BJ (cell line): ENCODE measurements at places on chromosomes 7 and 10.

DNA sequence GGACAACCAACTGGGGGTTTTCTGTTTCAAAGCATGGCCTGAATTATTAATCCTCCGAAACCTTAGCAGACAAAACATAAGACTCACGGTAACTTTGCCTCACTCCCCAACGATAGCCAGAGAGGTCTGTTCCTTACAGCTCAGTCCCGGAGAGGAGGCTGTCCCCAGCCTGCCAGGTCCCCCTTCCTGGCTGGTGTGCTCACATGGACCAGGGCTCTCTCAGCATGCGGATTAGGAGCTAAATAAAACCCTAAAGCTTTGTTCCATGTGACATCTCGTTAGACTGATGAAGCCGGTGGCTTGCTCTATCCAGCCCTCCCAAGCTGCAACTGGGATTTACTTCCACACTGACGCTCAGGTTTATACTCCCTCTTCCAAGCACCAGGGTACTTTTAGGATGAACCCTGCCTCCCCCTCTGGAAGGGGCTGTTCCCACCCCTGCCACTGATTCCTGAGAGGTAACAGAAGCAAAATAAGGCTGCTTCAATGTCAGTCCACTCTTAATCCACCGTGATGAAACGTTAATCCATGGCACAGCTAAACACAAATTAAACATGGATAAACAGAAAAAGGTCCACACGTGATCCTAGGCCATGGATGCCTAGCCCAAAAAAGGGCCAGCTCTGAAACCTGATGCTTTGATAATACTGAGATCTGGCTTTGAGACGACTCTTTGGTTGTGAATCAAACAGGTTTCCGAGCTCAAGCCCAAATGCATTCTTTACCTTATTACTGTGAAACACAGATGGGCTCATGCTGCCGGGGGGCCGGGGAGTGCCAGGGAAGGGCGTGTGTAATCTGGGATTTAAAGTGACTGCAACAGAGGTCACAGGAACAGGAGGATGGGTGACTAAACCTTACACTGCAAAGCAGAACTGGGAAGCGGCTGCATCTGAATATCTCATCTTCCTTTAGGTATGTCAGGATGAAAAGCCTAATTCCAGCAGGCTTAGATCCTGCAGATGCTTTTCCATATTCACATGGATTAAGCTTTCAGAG lies 86.2 kb downstream of the ZRANB1 start:
- DNase-seq, result no peak

GRCh38 chr7:80609751-80610150 lies 28.7 kb upstream of the CD36 start:
- no peak for DNase-seq

- DNase-seq, result no peak
Observed at GRCh38 chr7:156475666-156476065, 164.9 kb upstream of the RNF32 start.

GRCh38 chr7:107138696-107139420 lies 29.9 kb upstream of the HBP1 start:
- DNase-seq, result no peak

DNA sequence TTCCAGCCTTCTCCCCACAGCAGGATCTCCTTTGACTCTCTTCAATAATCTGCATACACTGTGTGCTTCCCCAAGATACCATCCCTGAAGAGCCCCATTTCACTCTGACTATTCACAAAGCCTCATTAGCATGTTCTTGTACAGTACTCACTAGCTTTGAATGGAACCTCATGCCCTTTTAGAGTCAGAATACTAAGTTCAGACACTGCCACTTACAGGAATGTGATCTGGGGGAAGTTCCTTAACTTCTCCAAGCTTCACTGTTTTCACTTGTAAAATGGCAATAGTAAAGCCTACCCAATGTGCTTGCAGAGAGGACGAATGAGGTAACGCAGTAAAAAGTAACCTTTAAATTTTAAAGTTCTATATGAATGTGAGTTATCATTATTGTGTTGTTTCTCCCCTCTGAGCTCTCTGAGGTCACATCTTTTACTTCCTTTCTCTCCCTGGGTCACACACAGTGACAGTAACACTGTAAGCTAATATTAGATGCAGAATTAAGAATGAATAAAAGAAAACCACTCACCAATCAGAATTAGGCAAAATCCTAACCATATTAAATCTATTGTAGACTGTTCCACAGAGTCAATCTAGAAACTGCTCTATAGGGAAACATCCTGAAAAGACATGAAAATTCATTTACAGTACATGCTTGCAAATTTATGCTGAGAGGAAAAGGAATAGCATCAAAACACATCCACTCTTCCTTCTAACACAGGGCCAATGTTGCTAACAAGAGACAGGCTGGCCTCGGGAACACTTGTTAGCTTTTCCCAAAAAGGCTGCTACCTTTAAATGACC lies 64.2 kb upstream of the IL6 start:
- no peak for DNase-seq

GRCh38 chr7:51114501-51114900 lies 202.1 kb downstream of the COBL start:
- no peak for DNase-seq

- DNase-seq, result no peak
Observed at GRCh38 chr10:60883187-60883586, 60.8 kb downstream of the RHOBTB1 start.

DNA sequence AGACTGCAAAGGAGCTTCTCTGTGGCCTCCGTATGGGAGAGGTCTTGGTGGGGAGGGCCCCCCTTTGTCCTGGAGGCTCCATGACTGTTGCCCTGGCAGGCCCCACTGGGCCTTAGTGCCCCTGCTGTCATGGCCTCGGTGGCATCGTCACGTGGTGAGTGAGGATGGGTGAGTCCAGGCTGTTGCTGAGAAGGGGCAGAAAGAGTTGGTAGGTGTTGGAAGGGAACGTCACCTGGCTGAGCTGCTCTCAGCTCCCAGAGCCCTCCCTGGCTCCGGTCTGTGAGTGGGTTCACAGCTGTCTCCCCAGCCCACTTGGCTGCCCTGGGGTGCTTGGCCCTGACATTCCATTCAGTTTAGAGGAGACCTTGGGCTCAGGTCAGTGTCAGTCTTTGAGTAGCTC lies 16.1 kb downstream of the SFRP5 start:
- no peak for DNase-seq

DNA sequence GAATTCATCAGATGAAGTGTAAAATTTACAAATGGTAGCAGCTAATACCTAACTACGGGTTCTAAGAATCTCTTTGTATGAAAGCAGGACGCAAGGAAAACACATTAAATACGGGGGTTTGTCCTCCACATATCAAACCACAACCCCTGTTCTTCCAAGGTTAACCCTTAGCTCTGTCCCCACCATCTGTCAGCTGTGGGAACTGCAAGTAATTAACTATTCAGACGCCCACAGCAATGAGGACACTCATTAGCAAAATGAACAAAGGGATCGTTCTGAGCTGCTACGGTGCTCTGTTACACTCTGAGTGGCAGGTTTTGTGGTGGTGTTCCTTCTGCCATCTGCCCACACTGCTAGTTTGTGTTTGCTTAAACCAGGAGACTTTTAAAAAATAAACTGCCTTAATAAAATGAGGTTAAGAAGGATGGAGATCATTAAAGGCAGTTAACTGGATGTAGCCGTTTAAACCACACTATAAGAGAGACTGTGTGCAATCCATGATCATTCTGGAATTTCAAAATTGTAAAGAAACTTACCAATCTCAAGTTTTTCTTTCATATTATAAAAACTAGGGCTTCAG lies 51.4 kb downstream of the C10orf67 start:
- DNase-seq, result no peak

- DNase-seq, result no peak
Observed at GRCh38 chr10:112369495-112370423, 4.2 kb upstream of the ACSL5 start.

- no peak for DNase-seq
Observed at GRCh38 chr10:88851706-88852105, at the start of gene ANKRD22. Gene ANKRD22 (minus strand): TSS chr10:88851844. CDS start chr10:88851607, 237 bp downstream.

DNA sequence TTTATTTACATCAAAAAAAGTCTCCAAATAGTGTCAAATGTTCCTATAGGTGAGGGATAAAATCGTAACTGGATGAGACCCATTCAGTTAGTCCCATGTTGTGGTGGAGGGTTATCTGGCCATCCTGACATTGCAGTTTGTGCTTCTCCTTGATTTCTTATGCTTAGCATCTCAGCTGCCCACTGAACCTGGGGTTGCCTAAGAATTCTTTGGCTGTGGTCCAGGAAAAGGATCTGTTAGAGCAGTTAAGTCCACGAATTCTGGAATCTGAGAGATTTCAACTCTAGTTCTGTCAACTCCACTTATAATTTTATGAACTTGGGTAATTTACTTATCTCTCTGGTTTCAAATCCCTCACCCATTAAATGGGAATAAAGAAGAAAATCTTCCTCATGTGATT lies 1673.4 kb downstream of the REEP3 start:
- no peak for DNase-seq

GRCh38 chr10:14995964-14996565 lies 36.9 kb downstream of the MEIG1 start:
- no peak for DNase-seq

- DNase-seq, result no peak
Observed at GRCh38 chr7:75984130-75985008, 10.0 kb downstream of the TMEM120A start.

GRCh38 chr10:62916141-62916603 lies 100.0 kb upstream of the EGR2 start:
- peak; percentile 50 for DNase-seq

GRCh38 chr7:114874170-114874569 lies 47.7 kb upstream of the MDFIC start:
- DNase-seq, result no peak

DNA sequence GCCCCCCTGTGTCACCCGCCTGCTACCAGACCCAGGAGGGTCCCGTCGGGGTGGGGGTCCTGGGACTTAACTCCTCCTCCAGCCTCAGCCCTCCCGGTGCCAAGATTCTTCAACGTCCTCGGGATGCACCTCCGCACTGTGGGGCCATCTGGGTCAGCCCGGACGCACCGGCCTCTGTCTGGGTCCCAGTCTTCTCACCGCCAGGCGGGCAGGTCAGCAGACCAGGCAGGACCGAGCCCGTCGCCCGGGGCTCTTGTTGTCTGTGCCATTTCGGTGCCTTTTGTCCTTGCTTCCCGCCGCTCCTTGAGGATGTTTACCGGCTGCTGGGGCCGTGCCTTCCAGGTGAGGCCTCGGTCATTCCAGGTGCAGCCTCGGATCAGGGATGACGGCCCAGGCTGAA lies 32.1 kb upstream of the PSMG3 start:
- DNase-seq, result no peak

GRCh38 chr7:54955696-54956420 lies 63.0 kb upstream of the EGFR start:
- no peak for DNase-seq

- no peak for DNase-seq
Observed at GRCh38 chr10:90817128-90817889, 40.5 kb downstream of the HTR7 start.

- DNase-seq, result peak; percentile 71
Observed at GRCh38 chr7:41709621-41710020, 6.7 kb upstream of the INHBA start.

GRCh38 chr10:99435986-99436638 lies 5.7 kb upstream of the GOT1 start:
- DNase-seq, result peak; percentile 4

DNA sequence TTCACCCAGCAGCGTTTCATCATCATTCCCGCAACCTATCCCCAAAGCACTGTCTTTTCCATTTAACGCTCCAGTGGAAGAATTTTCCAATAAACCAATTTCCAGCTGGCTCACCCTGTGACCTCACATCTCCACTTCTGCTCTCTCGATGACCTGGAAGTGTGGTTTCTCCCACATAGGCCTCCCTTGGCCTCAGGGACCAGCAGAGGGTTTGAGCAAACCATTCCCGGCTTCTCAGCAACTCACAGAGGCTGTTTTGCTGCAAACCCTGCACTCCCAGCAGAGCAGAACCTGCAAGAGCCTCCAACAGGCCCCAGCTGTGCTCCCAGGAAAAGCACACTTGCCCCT lies 523.0 kb upstream of the FOXK1 start:
- DNase-seq, result no peak

DNA sequence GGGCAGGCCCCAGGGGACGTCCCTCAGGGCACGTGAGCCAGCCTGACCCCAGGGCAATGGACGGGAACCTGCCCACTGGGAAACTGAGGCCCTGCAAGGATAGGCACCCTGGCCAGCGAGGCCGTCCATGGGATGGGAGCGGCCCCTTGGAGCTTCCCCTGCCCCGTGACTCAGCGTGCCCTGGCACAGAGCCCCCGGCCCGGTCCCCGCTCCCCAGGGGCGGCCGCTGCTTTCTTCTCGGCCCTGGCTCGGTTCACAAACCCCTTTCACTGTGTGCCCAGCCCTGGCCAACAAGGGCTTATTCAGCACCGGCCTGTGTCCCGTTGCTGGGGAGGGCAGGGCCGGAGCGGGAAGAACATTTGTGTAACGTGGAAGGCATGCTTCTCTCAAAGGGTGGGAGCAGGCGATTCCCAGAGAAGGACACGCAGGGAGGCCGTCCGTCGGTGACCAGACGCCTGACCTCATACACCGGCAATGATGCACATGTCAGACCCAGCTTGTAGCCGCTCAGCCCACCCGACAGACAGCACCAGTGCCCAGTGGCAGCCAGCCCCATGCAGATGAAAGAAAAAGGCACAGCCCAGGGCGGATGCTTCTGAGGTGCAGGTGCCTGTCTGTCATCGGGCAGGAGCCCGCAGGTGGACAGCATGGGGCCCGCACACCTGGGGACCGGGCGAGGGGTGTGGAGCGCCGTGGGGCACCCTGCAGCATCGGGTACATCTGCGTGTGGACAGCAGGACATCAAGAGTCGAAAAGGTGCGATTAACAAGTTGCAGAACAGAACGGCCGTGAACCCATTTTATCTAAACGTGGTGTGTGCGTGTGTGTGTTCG lies 94.5 kb downstream of the PDGFA start:
- no peak for DNase-seq

- no peak for DNase-seq
Observed at GRCh38 chr10:20202337-20202736, 386.1 kb downstream of the PLXDC2 start.

DNA sequence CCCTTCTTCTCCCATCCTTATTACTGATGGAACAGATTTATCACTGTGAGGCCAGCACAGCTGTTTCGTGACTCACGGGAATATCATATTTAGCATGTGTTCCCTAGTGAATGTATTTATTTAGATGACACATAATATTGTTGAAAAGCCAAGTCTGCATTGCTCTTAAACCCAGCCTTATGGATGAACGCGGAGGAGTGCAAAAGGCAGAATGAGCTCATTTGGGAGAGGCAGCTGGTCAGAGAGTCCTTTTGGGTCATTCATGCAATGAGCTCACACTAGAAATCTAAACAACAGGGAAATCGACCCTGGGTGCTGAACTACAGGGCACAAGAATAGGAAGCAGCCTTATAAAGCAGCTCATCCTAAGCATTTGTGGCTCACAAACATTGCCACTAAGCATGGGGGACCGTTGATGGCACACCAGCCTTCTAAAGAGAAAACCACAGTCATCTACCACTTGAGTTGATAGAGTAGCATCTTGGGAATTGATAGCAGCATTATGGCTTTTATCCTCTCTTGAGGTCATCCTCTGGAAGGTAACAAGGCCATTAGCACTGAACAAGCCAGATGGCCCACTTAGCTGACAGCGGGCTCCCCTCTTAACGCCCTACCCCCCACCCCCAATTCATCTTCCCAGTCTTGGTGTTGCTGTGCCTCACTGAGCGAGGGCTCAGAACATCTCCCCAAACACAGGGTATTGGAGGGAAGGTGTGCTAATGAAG lies 32.9 kb upstream of the SDK1 start:
- peak; percentile 7 for DNase-seq
